ENCODE measurements at places on chromosomes 4 and X.

DNA sequence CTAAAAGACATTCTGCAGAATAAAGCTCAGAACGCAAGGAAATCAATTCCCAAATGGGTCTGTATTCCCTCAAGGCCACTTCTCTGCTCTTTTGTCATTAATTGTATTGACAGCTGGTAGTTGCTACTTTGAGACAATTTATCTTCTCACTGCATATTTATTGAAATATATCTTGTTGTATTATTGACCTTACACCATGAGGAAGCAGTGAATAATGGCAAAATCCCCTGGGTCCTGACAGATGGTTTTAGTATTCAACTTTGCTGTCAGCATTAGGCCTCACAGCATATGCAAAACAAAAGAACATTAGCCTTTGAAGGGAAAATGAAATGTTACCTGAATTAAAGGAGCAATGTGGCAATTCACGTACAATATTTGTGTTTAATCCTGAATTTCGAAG is 406.1 kb upstream of the TRAM1L1 start:
- no peak for DNase-seq

GRCh38 chr4:159105761-159106243 is 2.9 kb downstream of the RAPGEF2 start:
- DNase-seq: no peak

GRCh38 chrX:102887687-102888086 is 49.4 kb upstream of the RAB40AL start:
- DNase-seq: no peak

DNA sequence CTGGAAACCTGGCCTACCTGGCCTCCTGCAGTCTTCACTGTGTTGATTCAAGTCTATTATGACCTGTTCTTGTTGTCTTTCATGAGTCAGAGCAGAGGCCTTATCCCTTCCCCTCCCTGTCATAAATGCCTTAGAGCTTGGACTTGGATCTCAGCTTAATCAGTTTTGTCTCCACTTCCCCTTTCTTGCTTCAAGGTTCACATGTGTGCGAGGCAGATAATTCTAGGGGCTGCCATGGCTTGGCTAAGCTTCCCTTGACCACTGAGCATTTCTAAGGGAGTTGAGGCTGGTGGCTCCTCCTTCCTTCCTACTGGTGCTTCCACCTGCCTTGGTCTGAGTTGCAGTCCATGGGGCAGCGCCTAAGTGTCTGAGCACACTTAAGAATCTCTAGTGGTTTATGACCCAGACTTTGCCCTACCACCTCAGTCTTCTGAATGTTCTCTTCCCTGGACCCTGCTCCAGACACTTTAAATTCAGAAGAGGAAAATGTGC is 1.7 kb upstream of the HEPH start:
- DNase-seq: no peak

GRCh38 chrX:153875391-153876111 is 10.4 kb downstream of the L1CAM start:
- no peak for DNase-seq

DNA sequence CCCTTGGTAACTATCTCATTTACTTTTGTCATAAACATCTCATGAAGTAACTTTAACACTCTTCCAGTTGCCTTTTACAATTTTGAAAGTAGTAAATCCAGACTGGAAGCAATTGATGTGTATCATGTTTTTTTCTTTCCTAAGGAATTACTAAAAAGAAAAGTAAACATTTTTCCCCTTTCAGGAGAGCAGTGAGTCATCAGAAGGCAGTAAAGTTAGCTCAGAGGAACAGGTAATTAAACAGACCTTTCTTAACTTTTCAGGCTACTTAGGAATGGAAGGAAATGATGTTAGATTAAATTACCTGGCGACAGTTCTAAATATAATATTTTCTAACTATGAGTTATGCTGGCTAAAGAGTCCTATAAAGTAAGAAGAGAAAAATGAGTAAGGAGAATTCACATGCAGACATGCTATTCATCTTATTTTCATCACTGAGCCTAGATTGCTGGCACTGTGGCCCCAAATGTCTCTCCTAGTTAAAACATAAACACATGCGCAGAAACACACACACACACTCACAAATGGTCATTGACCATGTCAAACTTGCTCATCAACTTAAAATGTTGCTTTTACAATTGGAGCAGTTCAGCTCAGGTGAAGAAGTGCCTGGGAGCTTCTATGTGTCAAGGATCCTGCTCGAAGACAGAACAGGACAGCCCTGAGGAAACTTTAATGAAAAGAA is 9.3 kb downstream of the DMP1 start:
- DNase-seq: no peak

Data from NCI-H1092 (cell line).